ENCODE measurements at places on chromosomes 6 and 20.
A peak's percentile ranks its signal among the peaks of the same experiment; 100 is the strongest.

GRCh38 chr6:43478008-43478372 lies 620 bp downstream of the TJAP1 start:
- DNase-seq: peak; percentile 60

DNA sequence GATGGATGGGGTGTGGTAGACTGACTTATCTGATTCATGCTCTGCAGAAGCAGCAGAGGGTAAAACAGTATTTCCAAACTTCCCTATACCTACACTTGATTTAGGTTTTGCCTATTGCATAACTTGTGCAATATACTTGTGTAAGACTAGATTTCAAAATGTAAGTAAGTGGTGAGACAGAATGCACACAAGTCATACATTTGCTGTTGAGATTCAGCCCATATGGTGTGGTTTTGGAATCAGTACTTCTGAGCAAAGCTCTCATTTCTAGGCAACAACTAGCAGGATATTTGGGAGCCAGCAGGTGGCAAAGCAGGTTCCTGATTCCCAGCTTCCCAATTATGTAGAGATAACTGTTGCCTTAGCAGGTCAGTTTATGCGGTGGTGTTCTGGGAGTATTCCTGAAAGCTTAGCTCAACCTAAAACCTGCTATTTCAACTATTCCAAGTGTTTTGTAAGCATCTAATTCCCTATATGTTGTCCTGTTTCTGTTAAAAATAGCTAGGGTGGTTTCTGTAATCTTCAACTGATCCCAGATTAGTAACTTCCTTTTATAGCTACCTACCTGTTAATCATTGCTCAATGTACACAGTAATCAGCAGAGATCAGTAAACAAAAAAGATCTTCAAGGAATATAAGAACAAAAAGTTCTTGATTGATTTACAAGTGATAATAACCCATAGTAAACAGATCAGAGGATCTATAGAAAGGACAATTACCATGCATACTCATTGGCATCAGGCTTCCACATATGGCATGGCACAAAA lies 8.5 kb upstream of the FABP7 start:
- peak; percentile 43 for DNase-seq

- no peak for DNase-seq
Measured at GRCh38 chr6:16823718-16824352, 62.6 kb upstream of the ATXN1 start.

DNA sequence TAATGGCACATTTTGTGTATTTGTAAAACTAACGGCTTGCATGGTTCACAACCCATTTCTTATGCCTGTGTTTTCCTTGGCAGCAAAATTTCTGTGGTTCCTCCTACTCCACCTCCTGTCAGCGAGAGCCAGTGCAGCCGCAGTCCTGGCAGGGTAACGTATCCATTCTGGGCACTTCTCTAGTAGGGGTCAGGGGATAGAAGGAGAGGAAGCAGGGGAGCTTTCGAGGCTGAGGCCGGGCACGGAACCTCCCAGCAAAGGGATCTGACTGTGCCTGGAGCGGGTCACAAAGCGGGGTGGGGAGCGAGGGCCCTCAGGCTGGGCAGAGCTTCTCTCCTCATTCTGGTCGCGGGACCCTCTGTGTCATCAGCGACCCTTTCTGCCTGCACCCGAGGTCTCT lies 58.4 kb downstream of the SYTL3 start:
- DNase-seq: no peak

DNA sequence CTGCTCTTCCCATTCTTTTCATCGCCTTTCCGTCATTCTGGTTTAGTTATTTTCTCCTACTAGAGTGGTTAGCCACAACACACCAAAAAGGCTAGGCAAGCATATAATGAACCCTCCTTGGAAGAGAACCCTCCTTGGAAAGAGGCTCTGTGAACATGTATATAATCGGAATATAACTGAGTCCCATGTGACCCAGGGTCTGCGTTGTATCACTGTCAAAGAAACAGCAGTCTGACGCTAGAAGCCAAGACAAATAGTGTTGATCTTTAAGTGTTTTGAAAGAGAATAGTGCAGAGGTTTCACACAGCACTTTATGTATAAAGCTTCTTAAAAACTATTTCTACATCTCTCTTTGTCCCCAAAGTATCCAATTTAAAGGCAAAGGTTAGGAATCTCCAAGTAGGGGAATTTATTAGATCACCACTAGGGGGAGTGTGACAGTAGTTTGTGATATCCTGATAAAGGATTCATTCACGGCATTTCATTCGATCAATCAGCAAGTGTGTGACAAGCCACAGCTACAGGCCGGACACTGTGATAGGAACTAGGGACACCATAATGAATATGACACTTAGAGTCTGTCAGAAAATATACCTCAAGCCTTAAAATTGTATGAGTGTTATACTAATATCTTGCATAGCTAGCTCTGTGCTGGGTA lies 395.3 kb downstream of the CD109 start:
- DNase-seq: peak; percentile 72

DNA sequence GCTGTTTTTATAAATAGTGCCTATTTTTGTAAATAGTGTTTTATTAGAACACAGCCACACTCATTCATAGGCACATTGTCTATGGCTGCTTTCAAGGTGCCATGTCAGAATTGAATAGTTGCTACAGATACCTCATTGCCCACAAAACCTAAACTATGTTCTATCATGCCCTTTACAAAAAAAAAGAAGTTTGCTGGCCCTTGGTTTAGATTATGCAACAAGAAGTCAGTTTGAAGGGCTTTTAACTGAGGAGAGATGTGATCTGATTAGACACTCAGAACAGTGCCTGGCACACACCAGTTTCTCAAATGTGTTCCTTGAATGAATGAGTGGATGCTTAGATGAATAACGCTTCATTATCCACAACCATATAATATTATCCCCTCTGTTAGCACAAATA lies 366.1 kb downstream of the MAFB start:
- no peak for DNase-seq

DNA sequence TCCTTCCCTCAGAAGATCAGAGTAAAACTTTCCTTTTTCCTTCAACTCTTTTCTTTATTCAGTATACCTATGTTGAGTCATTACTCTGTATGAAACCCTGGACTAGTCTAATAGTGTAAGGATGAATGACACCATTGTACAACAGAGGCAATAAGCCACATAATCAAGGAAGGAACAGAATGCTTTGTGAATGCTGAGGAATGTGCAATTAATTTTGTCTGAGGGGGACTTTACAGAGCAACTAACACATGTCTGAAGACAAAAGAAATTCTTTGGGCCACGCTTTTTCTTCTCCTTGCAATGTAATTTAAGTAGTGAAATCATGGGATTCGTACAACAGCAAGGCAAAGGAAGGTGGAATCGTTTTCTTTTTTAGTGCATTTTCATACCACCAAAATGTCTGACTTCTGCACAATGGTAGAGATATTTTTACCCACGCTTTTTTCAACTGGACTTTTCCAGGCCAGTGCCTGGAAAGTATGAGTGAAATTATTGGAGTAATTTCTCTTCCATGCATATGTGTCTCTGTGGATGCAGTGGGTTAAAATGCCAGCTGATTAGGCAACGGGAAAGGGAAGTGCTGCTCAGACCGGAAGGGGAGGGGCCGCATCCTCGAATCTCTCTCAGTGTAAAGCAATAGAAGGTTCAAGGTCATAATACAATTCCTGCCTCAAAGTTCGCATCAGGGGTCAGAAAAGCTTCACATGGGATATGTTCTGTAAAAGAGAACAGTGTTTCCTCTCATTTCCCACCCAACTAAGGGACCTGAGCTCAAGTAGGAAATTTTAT lies 89.9 kb upstream of the MTHFD1L start:
- no peak for DNase-seq

GRCh38 chr6:141443668-141444289 lies 688.9 kb upstream of the GJE1 start:
- no peak for DNase-seq

GRCh38 chr6:137426007-137426689 lies 68.0 kb downstream of the OLIG3 start:
- no peak for DNase-seq

DNA sequence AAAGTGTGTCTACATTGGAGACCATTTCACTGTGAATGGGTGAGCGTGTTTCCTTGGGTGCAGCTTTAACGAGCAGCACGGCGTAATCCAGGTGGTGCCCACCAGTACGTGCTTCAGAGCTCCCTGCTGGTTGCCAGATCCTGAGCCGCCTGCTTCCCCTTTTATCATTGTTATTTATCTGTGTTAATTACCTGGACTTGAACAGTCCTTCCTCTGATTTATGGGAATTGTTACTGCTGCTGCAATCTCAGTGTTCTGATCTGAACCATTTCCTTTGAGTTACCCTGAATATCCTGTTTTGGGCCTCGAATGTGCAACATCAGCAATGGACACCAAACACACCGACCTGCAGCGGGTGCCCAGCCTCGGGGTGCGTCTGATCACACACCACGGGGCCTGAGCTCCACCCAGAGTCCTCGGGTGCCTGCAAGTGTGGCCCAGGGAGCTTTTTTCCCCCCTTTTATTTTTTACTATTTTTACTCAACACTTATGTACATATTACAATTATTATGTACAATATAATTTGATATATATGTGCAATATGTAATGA lies 81.3 kb downstream of the RPP40 start:
- DNase-seq: no peak

DNA sequence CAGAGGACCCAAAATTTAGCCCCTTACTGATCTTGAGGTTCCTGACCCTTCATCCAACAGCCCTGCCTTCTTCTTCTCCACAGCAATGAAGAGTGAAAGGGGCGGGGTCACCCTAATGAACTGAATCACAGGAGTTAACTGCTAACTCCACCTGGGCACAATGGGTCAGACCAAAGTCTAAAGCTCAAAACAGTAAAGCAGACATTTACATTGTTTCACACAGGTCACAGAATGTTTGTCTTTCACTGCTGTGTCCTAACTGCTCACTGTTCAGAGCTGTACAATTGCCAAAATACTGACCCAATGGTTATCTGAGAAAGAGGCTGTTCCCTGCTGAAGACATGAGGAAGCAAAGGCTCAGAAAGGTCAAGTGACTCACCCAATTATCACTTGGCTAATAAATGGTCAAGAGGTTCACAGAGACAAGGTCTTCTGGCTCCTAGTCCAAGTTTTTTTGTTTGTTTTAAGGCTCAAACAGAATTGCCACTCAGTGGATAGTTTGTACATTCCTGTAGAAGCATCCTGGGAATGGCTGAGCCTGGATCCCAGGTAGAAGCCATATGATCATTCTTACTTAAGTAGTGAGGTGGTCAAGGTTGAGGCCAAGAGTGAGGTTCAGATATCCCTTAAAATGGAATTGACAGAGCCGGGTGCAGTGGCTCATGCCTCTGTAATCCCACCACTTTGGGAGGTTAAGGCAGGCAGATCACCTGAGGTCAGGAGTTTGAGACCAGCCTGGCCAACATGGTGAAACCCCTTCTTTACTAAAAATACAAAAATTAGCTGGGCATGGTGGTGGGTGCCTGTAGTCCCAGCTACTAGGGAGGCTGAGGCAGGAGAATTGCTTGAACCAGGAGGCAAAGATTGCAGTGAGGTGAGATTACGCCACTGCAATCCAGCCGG lies 35.1 kb upstream of the FAM83C start:
- DNase-seq: no peak

DNA sequence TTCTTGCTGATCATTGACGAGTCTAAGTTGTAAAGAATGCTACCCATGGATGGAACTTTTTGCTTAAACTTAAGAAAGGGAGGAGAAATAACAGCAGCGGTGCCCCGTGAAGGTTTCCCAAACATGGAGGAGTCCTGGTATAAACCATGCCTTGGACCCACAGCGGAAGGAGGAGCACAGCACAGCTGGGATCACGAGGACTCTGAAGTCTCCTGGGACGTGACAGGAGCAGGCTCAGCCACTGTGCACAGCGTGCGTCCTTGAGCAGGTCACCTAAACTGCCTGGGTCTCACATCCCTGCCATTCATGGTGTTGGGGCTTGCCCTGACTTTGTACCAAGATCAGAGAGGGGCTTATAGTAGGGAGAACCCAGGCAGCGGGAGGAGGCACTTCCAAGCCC lies 56.1 kb upstream of the UNC93A start:
- DNase-seq: no peak

GRCh38 chr6:37200085-37200484 lies 30.1 kb downstream of the PIM1 start:
- DNase-seq: no peak

GRCh38 chr20:47964149-47964548 lies 178.9 kb upstream of the SULF2 start:
- DNase-seq: no peak

DNA sequence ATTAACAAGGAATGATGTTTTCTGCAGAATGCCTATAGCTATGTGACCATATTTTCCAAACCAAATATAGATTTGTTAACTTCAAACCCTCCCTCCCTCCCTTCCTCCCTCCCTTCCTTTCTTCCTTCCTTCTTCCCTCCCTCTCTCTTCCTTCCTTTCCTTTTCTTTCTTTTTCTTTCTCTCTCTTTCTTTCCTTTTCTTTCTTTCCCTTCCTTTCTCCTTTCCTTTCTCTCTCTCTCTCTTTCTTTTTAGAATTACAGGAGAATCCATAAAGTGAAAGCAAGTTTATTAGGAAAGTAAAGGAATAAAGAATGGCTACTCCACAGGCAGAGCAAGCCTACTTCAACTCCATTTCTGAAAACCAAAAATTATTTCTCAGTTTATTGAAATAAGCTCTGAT lies 153.0 kb downstream of the AHI1 start:
- DNase-seq: no peak

DNA sequence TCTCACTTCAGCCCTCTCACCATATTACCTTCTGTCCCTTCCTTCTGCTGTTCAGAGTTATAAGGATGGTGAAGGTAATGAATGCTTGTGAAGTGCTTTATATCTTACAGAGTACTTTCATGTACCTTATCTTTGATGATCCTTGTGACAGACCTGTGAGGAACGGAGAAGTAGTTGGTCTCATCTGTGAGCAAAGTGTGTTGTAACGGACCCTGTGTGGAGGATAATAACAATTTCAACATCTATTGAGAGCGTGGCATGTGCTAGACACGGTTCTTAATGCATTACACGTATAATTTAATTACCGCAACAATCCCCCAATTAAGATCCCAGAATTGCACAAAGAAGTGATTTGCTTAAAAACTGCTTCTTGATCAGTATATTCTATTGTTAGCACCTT lies 124.6 kb downstream of the ANKS1A start:
- DNase-seq: no peak

DNA sequence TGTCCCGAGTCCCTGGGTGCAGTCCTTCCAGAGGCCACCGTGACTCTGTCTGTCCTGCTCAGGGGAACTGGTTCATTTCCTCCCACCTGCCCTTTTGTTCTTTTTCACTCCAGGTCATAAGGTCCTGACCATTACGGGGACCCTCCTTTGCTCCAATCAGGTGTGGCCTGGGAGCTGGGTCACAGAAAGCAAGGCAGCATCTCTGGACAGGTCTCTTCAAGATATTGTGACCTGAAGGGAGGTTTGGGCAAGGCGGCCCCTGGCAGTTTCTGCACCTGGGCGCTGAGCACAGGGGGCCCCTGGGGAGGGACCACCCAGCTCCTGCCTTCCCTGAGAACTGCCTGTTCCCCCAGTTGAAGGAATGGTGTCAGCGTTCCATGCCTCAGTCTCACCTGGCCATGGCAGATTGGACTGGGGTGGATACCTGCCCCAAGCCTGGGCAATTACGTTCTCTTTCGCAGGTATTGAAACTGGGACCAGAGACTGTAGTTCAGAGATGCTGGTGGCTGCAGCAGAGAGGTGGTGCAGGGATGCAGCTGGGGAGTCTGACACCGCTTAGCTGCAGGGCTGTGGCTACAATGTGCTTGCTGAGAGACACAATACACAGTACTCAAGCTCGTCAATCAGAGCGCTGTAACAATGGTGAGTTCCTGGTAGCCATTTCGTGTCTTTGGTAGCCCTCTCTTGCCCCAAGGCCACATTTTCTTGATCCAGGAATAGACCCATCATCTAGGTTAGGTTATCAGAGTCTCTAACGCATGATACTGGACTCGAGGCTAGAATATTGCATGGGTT lies 15.6 kb upstream of the NELFCD start:
- DNase-seq: no peak

GRCh38 chr6:90315354-90315950 lies 18.8 kb upstream of the BACH2 start:
- no peak for DNase-seq

Data from NCI-H82 (cell line).